NCI-H187 (cell line): ENCODE measurements at places on chromosomes 7 and 10.

GRCh38 chr10:12829831-12830390, 171.6 kb downstream of the CCDC3 start:
- no peak for DNase-seq

- no peak for DNase-seq
These were observed 44.3 kb downstream of the AHR start for GRCh38 chr7:17342756-17343155.

- no peak for DNase-seq
These were observed 22.2 kb downstream of the LRRC20 start for GRCh38 chr10:70360215-70360614.

- peak; percentile 43 for DNase-seq
These were observed 355.3 kb upstream of the GALNT17 start for GRCh38 chr7:70776627-70777101.

DNA sequence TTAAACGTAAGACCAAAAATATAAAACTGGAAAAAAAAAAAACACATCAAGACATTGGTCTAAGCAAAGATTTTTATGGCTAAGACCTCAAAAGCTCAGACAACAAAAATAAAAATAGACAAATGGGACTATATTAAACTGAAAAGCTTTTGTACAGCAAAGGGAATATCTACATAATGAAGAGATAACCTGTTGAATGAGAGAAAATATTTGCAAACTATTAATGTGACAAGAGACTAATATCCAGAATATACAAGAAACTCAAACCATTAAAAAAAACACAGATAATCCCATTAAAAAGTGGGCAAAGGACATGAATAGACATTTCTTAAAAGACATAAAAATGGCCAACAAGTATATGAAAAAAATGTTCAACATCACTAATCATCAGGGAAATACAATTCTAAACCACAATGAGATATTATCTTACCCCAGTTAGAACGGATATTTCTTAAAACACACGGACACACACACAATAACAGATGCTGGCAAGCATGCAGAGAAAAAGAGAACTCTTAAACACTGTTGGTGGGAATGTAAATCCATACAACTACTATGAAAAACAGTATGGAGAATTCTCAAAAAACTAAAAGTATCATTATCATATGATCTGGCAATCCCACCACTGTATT, 28.8 kb downstream of the CNOT4 start:
- no peak for DNase-seq

- DNase-seq: no peak
These were observed 126.7 kb downstream of the RAPGEF5 start for GRCh38 chr7:22230238-22230637.

GRCh38 chr7:22350466-22351328, 6.3 kb downstream of the RAPGEF5 start:
- DNase-seq: no peak

- no peak for DNase-seq
These were observed 180.8 kb downstream of the PTPRN2 start for GRCh38 chr7:158406801-158407200.

DNA sequence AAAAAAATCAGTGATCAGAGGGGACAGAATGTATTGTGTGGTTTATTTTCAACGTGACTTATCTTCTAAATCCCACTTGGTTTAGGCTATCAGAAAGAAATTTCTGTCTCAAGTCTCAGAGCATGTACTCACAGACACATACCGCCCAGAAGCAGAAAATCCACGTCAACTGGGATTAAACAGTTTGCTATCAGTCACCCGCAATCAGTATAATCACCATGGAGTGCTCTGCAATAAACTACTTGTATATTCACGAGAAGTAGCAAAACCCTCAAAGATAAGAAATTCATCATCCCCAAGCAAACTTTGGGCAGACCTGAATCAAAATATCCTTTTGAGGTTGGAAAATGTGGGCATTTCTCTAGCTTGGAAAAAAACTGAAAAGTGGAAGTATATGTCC, 259.1 kb downstream of the FGFR2 start:
- no peak for DNase-seq

GRCh38 chr10:118840071-118840775, 85.5 kb upstream of the CACUL1 start:
- no peak for DNase-seq

DNA sequence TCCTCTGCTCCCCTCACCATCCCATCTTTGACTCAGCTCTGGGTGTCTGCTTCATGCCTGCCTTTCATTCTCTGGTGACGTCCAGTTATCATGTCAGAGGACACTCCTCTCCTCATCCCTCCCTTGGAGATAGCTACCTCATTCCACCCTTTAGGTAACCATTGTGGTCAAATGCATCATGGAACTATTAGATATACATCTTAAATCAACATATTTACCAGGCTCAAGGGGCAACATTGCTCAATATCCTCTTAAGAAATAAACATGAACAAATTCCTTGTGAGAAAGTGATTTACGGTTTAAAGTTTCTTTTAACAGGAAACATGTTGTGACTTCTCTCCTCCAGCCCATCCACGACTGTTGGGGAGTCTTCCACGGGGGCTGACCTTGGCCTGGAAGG, 511.6 kb upstream of the IGFBP3 start:
- no peak for DNase-seq

- DNase-seq: no peak
These were observed 23.7 kb downstream of the CRPPA start for GRCh38 chr7:16397501-16398145.

- peak; percentile 51 for DNase-seq
These were observed 12.4 kb upstream of the SCRN1 start for GRCh38 chr7:30001998-30002397.

- no peak for DNase-seq
These were observed 102.0 kb upstream of the CTBP2 start for GRCh38 chr10:125262409-125262808.

DNA sequence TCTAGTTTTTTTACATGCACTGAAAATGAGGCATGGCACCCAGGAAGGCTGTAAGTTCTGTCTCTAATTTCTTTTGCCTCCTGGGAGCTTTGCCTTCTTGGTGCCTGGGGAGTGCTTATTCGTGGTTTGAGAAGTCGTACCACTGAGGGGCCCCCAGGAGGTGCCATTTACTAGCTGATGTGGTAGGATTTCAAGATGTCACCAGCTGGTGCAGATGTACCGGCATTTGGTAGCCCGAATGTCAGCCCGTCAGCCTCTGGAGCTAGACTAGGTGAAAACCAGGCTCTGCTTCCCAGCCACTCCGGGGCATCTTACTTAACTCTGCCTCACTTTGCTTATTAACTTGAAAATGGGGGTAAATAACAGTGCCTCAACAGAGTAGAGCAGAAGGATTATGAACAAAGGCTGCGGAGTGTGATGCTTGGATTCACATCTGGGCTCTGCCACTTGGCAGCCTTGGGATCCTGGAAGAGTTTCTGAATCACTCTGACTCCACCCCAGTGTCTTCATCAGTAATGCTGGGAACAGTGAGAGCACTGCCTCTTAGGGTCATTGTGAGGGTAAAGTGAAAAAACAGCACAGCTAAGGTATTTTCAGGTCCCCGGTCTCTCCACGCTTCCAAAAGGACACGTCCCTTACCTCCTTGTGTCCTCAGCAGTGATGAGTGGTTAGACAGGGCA, 31.4 kb upstream of the BTBD16 start:
- DNase-seq: no peak

- DNase-seq: no peak
These were observed 43.2 kb downstream of the FIGNL1 start for GRCh38 chr7:50406935-50407334.

DNA sequence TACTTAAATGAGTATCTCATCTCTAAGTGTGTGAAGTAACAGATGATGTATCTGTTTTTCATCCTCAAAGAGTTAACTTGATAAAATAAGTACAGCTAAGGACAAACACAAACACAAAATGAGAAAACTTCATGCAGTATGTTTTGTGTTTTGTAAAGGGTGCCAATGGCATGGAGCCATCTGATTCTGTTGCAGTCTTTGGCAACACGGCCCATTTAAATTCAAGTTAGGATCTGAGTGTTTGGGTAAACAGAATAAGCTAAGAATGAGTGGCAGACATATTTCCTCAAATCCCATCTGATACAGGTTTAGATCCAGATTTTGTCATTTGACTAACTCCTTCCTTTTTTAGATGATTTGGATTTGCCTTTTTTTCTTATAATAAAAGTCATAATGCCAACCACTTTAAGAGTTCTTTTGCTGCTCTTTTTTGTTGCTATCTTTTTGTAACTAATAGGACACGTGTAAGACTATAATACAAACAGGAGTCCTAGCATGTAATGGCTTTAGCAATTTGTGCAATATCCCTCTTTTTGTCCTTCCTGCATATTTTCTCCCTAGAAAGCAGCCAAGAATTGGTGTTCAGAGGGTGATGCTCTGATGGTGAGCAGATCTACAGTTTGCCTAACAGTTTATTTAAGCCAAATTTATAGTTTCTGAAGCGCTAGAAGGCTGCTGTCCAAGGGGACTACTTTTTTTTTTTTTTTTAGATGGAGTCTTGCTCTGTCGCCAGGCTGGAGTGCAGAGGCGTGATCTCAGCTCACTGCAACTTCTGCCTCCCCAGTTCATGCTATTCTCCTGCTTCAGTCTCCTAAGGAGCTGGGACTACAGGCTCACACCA, 18.9 kb upstream of the ACTA2 start:
- DNase-seq: no peak

GRCh38 chr7:98826811-98827231, 43.0 kb downstream of the TMEM130 start:
- DNase-seq: no peak

- no peak for DNase-seq
These were observed 18.3 kb downstream of the INPP5A start for GRCh38 chr10:132555648-132556575.

DNA sequence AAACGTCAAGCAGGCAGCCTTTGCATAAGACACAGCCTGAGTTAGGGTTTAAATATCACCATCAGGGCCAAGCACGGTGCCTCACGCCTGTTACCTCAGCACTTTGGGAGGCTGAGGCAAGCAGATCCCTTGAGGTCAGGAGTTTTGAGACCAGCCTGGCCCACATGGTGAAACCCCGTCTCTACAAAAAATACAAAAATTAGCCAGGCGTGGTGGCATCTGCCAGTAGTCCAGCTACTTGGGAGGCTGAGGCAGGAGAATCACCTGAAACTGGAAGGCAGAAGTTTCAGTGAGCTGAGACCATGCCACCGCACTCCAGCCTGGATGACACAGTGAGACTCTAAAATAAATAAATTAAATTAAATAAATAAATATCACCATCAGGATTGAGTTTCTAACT, 33.0 kb downstream of the SRPK2 start:
- no peak for DNase-seq

- DNase-seq: no peak
These were observed 263.3 kb downstream of the SNX10 start for GRCh38 chr7:26554952-26555351.

- no peak for DNase-seq
These were observed 421.5 kb upstream of the LRGUK start for GRCh38 chr7:133705596-133705995.

- no peak for DNase-seq
These were observed 7.3 kb upstream of the MNX1 start for GRCh38 chr7:157017603-157018327.

- DNase-seq: no peak
These were observed 63.5 kb upstream of the C10orf90 start for GRCh38 chr10:126734015-126734414.

- DNase-seq: no peak
These were observed 30.0 kb upstream of the WNT16 start for GRCh38 chr7:121298831-121299239.

GRCh38 chr7:50711271-50712175, 71.2 kb downstream of the GRB10 start:
- DNase-seq: no peak

GRCh38 chr7:5553298-5553877, 129.8 kb upstream of the TNRC18 start:
- DNase-seq: no peak

GRCh38 chr7:29806208-29806994, at the start of gene WIPF3:
Gene WIPF3, plus strand, starts transcription at chr7:29806508. Its CDS starts 28,217 bp downstream, at chr7:29834725.
- DNase-seq: no peak

DNA sequence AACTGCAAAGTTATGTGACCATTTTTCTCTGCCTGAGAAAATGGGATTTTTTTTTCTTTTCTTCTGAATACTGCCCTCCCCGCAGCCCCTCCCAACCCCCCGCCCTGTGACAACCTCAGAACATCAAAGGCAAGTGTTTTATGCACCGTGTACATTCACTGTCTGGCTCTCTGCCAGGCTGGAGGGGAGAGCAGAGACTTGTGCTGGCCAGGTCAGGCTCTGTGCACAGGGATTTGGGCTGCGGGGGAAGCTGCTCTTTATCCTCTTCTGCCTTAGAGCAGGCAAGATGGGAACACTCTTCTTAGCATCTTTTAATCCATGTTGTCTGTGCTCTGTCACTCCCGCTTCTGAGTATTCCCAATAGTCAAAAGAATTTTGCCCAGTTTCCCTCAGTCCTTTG, 195.1 kb downstream of the CCSER2 start:
- no peak for DNase-seq
